ENCODE measurements at places on chromosomes 4 and X. TPM values are rescaled to one million over a fixed set of nuclear protein-coding genes. Genes with fewer than 3 reads are reported as not detected.

CPXCR1 gene
- not detected for total RNA-seq

- no peak for DNase-seq
Observed at GRCh38 chr4:2261110-2261852, 628 bp downstream of the MXD4 start.

MGARP gene
- 0.08 TPM for total RNA-seq

DNA sequence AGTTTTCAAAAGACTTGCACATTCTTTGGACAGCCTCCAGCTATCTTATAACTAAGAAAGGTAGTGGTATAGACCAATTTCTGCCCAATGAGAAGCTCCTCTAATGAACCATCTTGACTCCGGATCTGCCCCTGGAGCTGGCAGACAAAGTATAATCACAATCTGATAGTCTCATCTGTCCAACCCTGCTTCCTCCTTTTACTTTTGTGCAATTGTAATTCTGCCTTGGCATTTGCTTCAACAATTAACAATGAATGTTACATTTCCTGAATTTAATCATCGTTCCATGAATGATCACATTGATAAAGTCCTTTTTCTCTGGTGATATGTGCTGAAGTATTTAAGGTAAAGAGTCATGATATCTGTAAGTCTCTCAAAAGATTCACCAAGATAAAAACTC is 27.8 kb downstream of the FRYL start:
- DNase-seq = no peak

ZDHHC15 gene
- 1.5 TPM for total RNA-seq

BOD1L1 gene
- 28.7 TPM for total RNA-seq

DNA sequence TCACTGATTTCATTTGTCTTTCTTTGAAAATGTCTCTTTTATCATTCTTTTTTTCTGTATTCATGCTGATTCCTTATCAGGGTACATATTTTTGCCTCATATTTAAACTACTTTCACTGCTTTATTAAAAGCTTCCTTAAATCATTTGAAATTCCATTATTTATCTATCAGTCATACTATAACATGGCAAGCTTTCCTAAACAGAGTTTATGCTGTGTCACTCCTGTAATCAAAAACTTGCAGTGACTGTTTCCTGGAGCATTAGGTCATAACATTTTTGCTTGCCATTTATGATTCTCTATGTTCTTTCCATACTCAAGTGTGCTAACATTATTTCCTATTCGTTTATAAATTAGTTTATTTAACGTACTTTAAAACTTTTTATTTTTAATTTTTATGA is 203.7 kb downstream of the BMPR1B start:
- DNase-seq = no peak

SMS gene
- 142 TPM for total RNA-seq

DNA sequence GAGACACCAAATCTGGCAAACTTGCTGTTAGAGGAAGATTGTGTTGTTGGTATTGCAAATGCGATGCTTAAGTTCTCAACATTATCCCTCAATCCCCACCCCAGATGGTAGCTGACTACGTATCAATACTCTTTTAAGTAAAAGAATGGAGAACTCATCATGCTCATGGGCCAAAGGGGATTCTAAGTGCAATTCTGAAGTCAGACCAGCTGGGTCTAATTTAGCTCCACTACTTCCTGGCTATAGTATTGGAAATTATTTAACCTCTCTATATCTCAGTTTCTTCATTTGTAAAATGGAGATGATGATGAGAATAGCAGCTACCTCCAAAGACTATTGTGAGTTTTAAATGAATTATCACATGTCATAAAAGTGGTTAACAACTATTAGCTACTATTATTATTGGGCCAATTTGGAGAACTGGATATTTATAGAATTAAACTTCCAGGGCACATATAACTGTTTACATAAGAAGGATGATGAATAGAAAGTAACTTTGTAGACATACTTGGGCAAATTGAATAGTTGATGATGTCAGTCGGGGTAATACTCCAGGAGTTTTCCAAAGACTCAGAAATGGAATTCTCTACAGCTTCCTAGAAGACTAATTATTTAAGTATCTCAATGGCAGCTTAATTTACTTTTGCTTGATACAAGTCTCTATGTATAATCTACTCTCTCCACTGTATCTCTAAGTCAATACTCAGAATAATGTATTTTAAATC is 5.0 kb upstream of the SLAIN2 start:
- no peak for DNase-seq

IL2RG gene
- 0.08 TPM for total RNA-seq

- no peak for DNase-seq
Observed at GRCh38 chr4:20253283-20253734, 1.6 kb downstream of the SLIT2 start.

GRCh38 chr4:144267084-144267483 is 126.6 kb upstream of the GYPA start:
- no peak for DNase-seq

- DNase-seq = no peak
Observed at GRCh38 chr4:14958436-14958835, 43.8 kb upstream of the CPEB2 start.

DNA sequence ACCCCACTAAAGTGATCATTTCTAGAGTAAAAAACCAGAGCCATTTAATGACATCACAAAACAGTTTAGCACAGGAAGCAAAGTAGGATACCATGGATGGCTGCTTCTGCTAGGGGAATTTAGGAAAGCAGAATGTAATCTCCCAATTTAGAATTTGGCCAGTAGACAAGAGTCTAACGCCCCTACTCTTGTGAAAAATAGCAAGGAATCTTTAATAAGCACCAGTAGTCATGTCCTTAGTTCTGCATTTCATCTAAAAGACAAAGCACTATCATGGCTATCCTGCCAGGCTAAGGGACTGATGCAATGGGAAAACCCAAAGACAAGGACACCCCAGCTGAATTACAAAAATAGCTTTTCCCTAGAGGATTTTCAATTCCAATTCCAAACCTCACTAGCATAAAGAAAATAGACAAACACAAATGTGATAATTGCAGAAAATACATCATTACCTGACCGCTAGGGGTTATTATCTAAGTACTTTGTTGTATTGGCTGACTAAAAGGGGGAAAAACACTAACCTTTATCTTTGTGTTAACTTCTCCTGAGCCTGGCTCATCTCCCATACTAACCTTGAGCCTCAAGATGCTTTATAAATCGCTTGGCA is 2.6 kb upstream of the AMMECR1 start:
- no peak for DNase-seq

DNA sequence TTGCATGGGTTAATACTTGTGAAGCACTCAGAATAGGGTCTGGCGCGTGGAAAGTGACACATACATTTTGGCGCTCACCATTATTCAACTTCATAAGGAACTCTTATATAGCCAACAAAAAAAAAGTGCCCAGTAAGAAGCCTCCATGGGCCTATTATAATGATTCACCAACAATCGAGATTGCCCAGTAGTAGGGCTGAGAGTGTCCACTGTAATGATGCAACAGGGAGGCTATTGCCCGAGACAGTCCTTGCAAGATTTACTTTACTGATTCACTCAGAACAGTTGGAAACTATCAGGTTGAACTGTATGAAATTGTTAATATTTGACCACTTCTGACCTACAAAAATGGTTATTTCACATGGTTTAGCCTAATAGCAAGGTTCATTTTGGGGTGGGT is 86.0 kb downstream of the PJA1 start:
- DNase-seq = no peak

GRCh38 chrX:129961180-129962083 is 21.0 kb upstream of the BCORL1 start:
- DNase-seq = no peak

DNA sequence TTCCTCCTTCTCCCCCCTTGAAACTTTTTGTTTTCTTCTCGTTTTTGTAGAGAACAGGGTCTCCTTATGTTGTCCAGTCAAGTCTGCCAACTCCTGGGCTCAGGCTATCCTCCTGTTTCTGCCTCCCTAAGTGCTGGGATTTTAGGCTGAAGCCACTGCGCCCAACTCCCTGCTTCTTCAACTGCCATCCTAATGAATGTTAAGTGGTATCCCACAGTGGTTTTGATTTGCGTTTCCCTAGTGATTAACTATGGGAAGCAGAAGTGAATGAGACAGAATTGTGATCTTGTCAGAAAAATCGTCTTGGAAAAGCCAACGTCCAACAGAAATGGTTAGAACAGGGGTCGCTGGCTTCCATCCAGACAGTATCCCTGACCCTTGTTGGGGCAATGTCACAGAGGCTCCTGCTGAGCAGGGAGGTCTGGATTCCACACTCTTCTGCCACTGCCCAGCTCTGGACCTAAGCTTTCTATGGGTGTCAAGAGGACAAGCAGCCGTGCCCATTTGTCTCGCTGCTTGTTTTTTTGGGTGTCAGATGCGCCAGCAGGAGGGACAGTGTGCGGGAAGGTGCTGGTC is 869 bp upstream of the ADD1 start:
- no peak for DNase-seq

- DNase-seq = no peak
Observed at GRCh38 chrX:81286608-81287007, 84.7 kb downstream of the SH3BGRL start.

GRCh38 chr4:41935652-41936021 is 408 bp downstream of the TMEM33 start:
- DNase-seq = no peak

SRPK3 gene
- total RNA-seq = 0.08 TPM

DNA sequence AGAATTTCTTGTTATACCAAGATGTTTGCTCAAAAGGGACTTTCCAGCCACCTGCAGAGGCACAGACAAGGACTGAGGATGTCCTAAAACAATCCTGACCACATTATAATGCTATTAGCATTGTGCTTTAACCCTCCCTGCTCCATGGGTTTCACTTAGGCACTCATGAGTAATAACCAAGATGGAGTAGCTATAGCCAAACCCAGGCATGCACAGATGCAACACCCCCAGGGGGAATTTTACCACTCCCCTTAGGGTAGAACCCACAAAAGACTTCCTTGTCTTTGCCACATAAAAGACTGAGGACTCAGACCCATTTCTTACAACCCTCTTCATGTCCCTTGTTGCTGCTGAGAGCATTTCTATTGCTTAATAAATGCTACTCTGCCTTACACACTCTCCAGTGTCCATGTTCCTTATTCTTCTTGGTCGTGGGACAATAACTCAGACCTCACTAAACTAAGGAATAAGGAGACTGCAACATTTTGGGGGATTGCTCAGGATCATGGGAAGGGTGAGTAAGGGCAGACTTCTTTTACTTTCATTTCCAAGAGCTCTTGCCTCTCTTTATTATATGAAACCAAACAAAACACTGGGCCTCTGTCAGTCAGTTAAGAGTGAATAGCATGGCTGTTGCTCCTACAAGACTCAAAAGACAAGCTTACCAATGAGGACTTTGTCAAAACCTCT is 103.5 kb downstream of the TECRL start:
- DNase-seq = no peak

DNA sequence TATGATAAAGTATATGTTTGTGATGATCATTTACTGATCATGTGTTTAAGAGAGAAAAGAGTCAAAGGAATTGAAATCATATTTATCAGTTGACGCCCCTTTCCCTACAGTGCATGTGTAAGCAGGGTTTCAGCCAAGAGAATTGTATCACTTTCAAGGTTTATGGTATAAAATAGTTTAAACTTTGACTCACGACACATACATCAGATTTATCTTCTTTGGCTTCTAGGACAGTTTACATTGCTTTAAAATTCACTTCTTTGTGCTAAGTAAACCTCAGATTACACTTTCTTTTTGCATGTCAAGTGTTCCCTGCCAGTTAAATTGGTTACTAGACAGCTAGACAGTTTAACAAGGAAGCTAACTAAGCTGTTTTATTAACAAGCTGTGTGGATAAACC is 86.3 kb upstream of the MYOZ2 start:
- DNase-seq = no peak

GRCh38 chrX:2967998-2968909 is 38.1 kb upstream of the ARSH start:
- no peak for DNase-seq

TMEM154 gene
- 20.8 TPM for total RNA-seq

WAS gene
- not detected for total RNA-seq

DNA sequence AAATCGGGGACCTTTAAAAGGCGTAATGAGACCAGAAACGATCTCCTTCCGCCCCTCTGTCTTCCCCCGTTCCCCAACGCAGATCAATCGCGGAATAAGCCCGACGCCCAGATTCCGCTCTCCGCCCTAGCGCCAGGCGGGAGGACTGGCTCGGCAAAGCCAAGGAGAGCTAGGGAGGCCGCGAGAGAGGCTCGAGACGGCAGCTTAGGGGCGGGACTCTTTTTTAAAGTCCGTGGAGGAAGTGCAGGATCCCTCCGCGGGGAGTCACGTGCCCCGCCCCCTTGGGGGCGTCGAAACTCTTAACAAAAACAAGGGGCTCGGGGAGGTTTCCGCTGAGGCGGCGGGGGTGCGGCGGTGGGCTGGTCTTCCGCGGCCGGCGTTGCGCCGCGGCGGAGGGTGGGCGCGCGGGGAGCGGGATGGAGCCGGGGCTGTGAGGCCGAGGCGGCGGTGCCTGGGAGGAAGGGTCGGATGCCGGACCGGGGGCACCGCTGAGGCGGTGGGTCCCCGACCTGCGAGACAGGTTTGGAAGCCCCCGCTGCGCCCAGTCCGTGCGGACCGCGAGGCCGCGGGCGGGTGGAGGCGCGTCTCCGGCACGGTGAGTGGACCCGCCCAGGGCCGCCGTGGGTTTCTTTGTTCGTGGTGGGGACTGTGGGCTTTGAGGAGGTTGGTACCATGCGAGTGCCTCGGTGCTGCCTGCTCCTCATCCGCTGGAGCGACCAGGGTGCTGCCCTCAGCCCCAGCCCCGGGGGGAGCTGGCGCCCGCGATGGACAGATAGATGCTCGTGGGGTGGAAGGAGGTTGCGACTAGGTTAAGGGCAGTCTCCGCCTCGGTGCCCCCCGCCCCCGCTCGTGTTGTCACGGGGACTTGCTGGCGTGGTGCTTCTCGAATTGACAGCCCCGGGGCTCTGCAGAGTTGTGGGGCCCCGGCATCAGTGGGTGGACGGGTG is at the start of gene CCNG2:
TSS of gene CCNG2 (plus strand) at position 296 of the 947 bp plus-strand sequence. CDS start 1,326 bp downstream, outside the sequence.
- no peak for DNase-seq

DNA sequence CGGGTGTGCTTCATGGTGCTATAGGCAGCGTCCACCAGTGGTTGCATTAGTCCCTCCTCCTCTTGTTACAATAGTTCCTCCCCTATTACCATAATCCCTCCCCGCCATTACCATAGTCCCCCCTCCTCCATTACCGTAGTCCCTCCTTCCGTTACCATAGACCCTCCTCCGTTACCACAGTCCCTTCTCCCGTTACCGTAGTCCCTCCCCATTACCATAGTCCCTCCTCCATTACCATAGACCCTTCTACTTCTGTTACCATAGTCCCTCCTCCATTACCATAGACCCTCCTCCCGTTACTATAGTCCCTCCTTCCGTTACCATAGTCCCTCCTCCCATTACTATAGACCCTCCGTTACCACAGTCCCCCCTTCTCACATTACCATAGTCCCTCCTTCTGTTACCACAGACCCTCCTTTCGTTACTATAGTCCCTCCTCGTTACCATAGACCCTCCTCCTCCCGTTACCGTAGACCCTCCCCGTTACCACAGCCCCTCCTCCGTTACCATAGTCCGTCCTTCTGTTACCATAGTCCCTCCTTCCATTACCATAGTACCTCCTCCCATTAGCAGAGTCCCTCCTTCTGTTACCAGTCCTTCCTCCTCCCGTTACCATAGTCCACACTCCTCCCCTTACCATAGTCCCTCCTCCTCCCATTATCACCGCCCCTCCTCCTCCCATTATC is 129.6 kb downstream of the DHRSX start:
- DNase-seq = no peak

GRCh38 chr4:85092536-85092935 is 126.0 kb upstream of the WDFY3 start:
- DNase-seq = no peak

- no peak for DNase-seq
Observed at GRCh38 chr4:89301003-89301402, 6.6 kb downstream of the GPRIN3 start.

ALB gene
- total RNA-seq = not detected

CCSER1 gene
- total RNA-seq = 1.4 TPM

- no peak for DNase-seq
Observed at GRCh38 chrX:105307762-105308161, 87.3 kb upstream of the TEX13A start.

GRCh38 chrX:151825925-151826485 is 86.7 kb upstream of the MAGEA4 start:
- peak; percentile 10 for DNase-seq
